Stimulated activated CD8-positive, alpha-beta memory T cell treated with anti-CD3 and anti-CD28 coated beads, Interleukin-12 subunit alpha, Interleukin-12 subunit beta, amount 100 ng/mL, for 4 hours (primary cell): ENCODE measurements at places on chromosomes 16 and 17.
A peak's percentile ranks its signal among the peaks of the same experiment; 100 is the strongest.

DNA sequence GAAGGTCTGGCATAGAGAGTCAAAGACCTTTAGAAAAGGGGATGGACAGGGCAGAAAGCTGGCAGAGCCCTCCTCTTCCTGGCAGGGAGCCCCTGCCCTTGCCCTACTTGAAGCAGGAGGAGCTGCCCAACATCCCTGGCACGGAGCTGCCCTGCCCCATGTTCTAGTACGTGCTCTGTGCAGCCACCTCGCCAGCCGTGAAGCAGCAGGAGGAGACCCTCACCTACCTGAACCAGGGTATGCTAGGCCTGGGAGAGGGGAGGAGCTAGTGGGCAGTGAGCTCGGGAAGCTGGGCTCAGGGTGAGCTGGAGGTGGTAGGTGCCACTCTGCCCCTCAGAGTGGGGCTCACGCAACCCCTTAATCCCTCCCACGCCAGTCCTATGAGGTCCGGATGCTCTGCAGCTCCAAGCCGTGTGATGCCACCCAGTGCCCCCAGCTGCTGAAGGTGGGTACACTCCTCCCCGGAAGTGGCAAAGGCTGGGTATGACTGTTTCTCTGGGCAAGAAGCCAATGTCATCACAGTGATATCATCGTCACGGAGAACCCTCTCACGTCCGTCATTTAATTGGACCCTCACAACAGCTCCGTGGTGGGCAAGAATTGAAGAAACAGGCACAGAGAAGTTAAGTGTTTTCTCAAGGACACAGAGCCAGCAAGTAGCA lies 12.7 kb upstream of the STAC2 start:
- peak; percentile 56 for DNase-seq

DNA sequence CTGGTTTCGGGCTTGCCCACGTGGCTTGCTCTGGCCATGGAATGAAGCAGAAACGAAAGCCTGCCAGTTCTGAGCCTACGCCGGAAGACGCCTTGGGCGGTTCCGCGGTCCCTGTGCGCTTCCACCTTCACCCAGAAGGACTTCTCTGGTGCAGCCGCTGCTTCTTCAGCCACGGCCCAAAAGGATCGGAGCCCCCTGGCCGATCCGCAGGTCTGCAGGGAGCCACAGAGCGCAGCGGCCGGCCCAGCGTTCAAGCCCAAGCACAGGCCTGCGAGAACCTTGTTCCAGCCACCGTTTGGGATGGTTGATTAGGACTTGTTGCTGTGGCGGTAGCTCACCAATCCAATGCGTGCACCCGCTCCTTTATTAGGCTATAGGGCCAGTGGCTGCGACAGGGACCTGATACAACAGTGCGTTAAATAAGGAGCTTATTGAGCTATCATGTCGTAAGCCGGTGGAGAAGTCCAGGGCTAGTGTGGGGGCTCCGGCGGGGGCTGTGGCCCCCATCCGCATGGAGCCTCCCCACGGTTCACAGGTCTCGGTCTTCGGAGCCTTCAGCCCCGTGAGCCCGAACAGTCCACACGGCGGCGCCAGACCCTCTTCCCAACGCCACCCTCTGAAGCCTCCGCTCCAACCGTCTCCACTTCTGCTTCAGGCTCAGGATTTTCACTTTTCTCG lies 10.2 kb upstream of the MPP2 start:
- peak; percentile 19 for DNase-seq

- no peak for DNase-seq
These were observed 102.1 kb upstream of the CHMP6 start for GRCh38 chr17:80889231-80890195.

DNA sequence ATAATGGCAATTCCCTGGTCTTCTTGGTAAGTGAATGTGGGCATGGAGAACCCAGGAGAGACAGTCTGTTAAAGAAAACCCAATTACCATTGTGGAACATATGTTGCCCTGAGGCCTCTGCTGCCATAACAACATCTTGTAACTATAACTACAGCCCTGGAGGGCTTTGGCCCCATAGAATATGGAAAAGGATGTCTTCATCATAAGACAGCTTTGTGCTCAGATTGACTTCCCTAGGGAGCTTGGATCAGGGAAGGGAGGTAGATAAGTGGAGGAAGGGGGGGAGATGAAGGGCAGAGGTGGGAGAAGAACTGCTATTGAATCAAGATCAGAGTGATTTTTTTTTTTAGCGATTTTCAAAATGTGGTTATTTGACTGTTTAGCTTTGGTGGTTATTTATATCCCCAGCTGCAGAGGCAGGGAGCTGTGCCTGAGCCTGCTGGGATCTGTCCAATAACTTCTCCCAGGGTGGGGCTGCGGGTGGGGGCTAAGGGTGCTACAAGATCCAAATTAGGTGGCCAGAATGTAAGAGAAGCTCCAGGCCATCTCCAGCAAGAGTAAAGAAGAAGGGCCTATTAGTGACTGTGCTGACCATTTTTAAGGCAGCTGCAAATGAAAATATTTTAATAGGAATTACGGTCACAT lies 5.3 kb upstream of the KAT7 start:
- DNase-seq: no peak

DNA sequence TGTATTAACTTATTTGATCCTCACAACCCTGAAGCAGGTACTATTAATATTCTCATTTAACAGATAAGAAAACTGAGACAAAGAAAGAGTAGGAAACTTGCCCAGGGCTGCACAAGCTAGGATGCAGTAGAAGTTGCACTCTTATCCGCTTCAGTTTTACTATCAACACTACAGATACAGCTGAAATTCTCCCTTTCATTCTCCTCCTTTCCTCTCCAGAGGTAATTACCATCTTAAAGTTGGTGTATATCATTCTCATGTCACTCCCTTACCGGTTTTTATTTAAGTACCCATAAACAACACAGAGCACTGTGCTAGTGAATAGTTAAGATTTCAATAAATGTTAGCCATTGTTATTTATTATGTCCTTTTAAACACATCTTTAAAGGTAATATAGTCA lies 3.5 kb downstream of the GDE1 start:
- DNase-seq: no peak

- peak; percentile 51 for DNase-seq
These were observed at the start of gene SF3B3 for GRCh38 chr16:70523743-70524398. Gene SF3B3 (plus strand): TSS chr16:70523816. CDS start chr16:70526657, 2,841 bp downstream.

DNA sequence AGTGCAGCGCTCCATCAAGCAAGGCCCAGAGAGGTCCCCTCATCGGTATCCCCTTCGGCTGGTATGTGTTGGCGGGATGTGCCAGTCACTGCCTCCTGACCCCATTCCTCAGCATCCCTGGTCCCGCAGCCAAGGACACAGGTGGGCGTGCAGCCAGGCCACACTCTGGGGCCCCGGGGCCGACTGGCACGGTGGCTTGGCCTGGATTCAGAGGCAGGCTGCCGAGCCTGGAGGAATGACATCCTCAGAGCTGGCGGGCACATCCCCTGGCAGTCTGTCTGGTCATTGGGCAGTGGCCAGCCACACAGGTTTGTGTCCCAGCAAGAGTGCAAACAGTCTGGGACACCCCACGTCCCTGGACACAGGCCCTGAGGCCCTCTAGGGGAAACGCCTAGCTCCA lies 111.1 kb downstream of the SDK2 start:
- no peak for DNase-seq

DNA sequence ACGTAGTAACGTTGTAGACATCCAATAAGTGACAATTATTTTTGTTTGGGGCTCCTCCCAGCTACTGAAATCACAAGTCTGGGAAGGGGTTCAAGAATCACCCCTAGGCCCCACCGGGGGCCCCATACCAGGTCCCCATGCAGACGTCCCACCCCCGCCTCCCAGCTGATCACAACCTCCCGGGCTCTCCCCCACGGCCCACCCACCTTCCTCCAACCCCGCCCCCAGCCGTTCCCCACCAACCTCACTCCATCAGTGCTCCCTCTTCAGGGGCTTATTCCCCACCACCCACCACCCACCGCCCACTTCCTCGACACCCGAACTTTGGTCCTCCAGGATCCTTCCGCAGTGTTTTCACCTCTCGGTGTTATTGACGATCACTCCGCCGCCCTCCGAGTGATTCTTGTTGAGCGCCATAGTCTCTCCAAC lies 240 bp downstream of the WBP2 start:
- no peak for DNase-seq

DNA sequence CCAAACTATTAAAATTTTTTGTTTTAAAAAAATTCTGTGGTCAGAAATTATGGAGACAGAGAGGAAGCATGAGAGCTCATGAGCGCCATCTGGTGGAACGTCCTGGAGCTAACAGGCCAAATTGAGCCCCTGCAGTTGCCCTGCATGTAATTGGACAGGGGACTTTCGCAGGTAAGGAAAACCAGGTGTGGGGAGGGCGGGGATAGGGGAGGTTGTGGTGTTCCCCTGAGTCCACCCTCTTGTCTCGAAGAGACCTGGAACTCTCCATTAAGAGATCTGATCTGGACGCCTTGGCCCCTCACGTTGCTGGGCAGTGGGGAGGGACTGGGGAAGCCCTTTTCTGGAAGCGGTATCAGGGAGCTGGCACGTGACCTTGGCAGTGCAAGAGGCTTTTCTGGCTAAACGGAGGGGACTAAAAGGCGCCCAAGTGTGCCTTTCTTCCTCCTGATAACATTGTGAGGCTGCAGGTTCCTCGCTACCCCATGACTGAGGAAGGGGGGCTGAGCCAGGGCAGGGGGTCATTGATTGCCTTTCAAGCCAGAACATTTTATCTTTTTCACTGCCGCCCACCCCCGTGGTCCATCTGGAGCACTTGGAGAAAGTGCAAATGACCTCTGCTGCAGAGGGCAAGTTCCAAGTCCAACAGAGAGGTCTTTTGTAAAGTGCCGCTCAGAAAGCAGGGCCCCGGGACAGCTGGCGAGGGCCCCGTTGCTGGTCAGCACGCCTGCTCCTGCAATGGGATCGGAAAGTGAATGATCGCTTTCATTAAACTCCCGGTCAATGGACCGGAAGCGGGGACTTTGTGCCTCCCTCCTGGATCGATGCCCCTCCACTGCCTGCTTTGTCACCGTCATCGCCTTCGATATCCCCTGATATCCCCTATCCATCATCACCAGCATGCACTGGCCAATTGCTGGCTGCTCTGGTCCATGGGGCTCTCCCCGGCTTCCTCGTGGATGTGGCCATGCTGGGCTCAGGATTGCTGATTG lies 18.4 kb downstream of the PDILT start:
- peak; percentile 1 for DNase-seq
